ENCODE measurements at places on chromosomes 16 and 17.

DNA sequence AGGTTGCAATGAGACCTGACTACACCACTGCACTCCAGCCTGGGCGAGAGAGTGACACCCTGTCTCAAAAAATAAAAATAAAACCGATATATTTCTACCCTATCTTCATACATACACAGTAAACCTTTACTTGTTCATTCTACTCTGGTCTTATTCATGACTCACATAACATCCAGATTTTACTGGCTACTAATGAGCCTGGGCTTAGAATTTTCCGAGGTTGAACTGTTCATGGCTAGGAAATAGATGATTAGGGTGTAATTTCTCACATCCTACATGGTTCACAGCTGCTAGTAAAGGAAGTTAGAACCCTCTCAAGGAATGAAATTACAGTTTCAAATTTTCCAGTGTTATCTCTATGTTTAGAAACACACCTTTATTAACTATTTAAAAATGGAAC is 14.7 kb downstream of the GSPT1 start:
- DNase-seq: no peak

GRCh38 chr17:12422651-12423050 is 243.0 kb upstream of the MYOCD start:
- DNase-seq: no peak

DNA sequence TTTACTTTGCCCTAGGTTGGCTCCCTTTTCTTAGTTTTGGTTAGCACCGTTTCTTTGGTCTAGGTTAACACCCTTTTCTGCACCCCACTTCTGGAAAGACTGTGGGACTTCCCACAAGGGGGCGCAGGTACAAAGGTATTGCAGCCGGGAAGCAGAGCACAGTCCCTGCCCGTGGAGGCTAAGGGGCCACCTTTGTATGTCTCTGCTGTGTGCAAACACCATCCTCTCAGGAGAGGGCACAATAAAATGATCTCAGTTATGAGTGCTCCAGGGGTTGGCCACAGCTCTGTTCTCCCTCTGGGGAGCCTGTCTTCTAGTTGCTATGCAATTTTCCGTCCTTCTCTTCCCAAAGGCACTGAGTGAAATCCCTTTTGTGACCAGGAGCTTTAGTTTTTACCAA is 28.4 kb upstream of the TMC5 start:
- DNase-seq: peak; percentile 55

GRCh38 chr17:7176841-7177190 is 2.4 kb downstream of the ASGR1 start:
- no peak for DNase-seq

- DNase-seq: no peak
These were observed 90.5 kb downstream of the TNFRSF13B start for GRCh38 chr17:16881239-16881924.

DNA sequence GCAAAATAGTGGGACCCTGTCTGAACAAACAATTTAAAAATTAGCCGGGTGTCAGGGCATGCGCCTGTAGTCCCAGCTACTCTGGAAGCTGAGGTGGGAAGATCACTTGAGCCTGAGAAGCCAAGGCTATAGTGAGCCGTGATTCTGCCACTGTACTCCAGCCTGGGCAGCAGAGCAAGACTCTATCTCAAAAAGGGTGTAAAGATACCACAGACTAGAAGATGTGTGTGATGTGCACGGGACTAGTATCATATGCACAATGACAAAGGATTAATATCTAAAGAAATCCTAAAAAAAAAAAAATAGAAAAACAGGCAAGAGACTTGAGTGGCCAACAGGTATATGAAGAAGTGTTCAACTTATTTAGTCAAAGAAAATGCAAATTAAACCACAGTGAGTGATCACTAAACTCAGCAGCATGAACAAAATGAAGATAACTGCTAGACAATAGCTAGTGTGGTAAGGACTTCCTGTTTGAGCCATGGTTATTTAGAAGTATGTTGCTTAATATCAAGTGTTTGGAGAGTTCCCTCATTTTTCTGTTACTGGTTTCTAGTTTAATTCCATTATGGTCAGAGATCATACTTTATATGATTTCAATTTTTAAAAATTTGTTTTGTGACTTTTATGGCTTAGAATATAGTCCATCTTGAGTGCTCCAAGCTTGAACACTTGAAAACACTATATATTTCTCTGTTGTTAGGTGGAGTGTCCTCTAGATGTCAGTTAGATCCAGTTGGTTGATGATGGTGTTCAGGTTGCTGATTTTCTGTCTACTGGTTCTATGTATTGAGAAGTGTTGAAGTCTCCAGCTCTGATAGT is 14.7 kb upstream of the SLX4 start:
- no peak for DNase-seq

DNA sequence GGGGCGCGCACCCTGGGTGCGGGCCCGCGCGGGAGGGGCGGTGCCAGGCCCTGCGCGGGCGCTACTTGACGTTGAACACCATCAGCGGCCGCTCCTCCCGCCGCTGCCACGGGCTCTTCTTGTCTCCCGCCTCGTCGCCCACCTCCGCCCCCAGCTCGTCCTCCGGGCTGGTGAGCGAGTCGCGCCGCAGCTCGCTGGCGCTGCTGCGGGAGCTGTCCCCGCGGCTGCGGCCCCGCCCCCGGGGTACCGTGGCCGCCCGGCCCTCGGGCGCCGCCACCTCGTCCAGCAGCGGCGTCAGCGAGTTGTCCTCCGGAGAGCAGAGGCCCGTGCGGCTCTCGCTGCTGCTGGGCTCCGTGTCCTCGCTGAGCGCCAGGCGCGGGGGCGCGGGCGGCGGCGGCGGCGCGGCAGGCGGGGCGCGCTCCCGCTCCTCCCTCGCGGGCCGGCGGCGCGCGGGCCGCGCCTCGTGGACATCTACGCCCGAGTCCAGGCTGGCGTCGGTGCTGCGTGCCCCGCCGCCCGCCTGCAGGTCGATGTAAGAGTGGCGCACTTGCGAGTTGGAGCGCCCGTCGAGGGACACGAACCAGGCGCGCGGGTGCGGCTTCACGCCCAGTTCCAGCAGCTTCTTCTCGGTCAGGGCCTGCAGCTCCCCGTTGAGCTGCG is 8.7 kb downstream of the GRN start:
- DNase-seq: peak; percentile 68
